ENCODE measurements at places on chromosomes 5 and 9.

- no peak for ATAC-seq
These were observed 3.0 kb upstream of the FGF18 start for GRCh38 chr5:171416160-171417049.

DNA sequence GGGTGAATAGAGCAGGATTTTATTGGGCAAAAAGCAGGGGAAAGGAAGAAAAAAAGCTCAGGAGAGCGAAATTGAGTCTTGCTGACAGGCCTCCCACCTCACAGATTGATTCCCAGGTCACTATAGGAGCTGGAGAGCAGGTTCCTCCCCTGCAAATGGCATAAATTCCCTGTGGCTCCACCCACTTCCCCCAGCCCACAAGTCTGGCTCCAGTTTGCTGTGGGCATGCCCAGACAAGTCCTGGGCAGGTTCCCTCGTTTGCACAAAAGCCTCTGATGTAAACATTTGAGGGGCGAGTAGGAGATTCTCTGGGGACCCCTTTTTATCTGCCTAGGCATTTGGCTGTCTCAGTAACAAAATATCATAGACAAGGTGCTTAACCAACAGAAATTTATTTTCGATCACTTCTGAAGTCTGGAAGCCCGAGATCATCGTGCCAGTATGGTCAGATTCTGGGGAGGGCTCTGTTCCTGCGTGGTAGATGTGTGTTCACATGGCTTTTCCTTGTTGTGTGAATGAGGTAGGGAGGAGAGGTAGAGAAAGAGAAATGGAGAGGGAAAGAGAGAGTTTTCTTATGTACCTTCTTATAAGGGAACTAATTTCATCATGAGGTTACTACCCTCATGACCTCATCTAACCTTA lies 614.5 kb downstream of the MAT2B start:
- ATAC-seq = peak; percentile 100

DNA sequence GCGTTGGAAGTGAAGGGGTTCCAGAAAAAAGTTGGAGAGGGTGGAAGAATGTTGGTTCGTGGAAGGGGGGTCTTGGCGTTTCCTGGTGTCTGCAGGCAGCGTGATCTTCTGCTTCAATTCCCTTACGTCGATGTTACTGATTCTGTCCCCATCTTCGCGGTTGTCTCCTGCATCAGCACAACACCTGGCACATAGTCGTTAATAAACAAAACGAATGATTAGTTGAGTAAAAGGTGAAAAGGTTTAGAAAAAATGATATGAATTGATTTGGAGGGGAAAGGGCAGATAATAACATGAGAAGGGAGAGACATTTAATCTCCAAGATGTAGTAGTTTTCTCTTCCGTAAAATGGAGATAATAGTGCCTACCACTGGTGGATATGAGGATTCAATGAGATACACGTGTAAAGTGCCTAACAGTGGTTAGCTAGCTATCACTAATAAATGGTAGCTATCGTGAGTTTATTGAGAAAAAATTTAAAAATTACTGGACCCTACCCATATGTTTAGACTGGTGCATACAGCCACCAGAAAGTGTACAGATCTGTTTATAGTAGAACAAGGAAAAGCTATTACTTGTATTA lies 556 bp downstream of the MTREX start:
- no peak for ATAC-seq

GRCh38 chr9:114035845-114036801 lies 42.0 kb downstream of the AMBP start:
- no peak for ATAC-seq

GRCh38 chr5:39466846-39467245 lies 42.1 kb upstream of the DAB2 start:
- no peak for ATAC-seq

GRCh38 chr9:115333277-115334070 lies 215.5 kb upstream of the TNC start:
- ATAC-seq = no peak

GRCh38 chr5:98334946-98335345 lies 438.5 kb upstream of the RGMB start:
- ATAC-seq = no peak

Measured in motor neuron (in vitro differentiated cells).